ENCODE measurements at places on chromosomes 16 and 17. TPM values are rescaled to one million over a fixed set of nuclear protein-coding genes. Genes with fewer than 3 reads are reported as not detected.

CCL4 gene
- total RNA-seq = not detected

USP43 gene
- total RNA-seq = 1.7 TPM

CCL8 gene
- total RNA-seq = not detected

UBE2O gene
- 24.7 TPM for total RNA-seq

IGF2BP1 gene
- total RNA-seq = 15.2 TPM

KRTAP2-2 gene
- total RNA-seq = not detected

TEN1 gene
- 11.1 TPM for total RNA-seq

TGFB1I1 gene
- 20.7 TPM for total RNA-seq

GCGR gene
- total RNA-seq = not detected

KCNG4 gene
- not detected for total RNA-seq

CA7 gene
- not detected for total RNA-seq

IKZF3 gene
- 0.30 TPM for total RNA-seq

TPSD1 gene
- not detected for total RNA-seq

SPATA22 gene
- total RNA-seq = not detected

GPATCH8 gene
- 7.7 TPM for total RNA-seq

CCDC137 gene
- 68.6 TPM for total RNA-seq

RHBDL1 gene
- total RNA-seq = 0.11 TPM

CCDC200 gene
- total RNA-seq = not detected

DNA sequence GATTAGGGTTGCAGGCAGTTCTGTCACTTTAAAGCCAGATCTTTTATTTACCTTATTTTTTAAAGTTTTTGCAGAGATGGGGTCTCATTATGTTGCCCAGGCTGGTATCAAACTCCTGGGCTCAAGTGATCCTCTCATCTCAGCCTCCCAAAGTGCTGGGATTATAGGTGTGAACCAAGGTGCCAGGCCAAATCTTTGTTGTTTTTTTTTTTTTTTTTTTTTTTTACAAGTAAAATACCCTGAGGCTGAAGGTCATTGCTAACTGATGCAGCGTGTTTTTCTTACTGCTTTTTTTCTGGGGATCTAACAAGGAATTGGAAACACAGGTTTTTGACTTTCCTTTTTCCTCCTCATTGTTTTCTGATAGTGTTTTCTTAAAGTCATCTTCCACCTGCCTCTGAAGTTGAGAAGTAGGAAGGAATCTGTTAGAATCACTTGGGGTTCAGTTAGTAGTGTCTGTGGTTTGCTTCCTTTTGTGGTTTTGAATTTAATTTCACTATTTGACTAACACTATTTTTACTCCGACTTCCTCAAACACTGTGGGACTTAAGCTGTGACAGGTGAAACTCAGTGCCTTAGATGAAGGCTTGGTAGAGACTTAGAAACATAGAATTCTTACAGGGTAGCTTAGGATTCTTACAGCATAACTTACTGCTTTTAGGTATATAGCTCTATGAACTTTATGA lies 22.2 kb downstream of the CLTC start:
- no peak for DNase-seq

GRCh38 chr17:40063901-40064531 lies 1.3 kb downstream of the THRA start:
- DNase-seq = no peak

DNA sequence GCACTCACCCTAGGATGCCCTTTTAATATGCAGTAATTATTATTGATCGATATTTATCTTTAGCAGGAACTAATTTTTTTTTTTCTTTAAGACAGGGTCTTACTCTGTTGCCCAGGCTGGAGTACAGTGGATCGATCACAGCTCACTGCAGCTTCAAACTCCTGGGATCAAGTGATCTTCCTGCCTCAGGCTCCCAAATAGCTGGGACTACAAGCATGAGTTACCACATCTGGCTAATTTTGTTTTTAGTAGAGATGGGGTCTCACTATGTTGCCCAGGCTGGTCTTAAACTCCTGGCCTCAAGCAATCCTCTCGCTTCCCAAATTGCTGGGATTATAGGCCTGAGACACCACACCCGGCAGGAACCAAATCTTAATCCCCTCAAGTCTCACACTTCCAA lies 29.3 kb downstream of the KIAA0753 start:
- no peak for DNase-seq

DNA sequence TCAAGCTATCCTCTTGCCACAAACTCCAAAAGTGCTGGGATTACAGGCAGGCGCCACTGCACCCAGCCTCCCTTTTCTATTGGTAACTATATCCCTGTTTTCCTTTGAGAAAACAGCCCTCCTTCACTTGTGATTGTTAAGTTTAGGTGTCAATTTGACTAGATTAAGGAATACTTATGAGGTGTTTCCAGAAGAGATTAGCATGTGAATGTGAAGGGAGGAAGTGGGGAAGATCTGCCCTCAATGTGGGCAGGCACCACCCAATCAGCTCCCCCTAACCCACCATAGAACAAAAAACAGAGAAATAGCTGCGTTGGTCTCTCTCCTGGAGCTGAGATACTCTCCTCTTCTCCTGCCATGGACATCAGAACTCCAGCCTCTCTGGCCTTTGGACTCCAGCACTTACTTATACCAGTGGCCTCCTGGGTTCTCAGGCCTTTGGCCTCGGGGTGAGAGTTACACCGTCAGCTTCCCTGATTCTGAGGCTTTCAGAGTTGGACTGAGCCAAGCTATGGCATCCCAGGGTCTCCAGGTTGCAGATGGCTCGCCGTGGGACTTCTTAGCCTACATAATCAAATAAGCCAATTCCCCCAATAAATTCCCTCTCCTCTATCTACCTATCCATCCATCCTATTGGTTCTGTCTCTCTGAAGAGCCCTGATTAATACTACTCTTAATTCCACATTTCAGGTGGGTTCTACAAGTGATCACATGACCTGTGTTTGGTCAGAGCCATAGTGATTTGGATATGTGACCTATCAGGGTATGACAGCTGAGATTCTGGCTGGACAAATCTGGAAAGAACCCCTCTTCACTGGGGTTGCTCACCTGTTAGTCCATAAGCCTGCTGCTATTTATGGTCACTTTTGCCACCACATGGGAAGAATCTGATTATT lies 12.0 kb upstream of the STAT3 start:
- DNase-seq = no peak

- DNase-seq = no peak
Measured at GRCh38 chr17:8628172-8628571, 2.4 kb downstream of the MYH10 start.

- DNase-seq = no peak
Measured at GRCh38 chr16:81837312-81837751, 58.2 kb downstream of the PLCG2 start.

GRCh38 chr17:17675925-17676534 lies 5.2 kb upstream of the RAI1 start:
- peak; percentile 59 for DNase-seq

DNA sequence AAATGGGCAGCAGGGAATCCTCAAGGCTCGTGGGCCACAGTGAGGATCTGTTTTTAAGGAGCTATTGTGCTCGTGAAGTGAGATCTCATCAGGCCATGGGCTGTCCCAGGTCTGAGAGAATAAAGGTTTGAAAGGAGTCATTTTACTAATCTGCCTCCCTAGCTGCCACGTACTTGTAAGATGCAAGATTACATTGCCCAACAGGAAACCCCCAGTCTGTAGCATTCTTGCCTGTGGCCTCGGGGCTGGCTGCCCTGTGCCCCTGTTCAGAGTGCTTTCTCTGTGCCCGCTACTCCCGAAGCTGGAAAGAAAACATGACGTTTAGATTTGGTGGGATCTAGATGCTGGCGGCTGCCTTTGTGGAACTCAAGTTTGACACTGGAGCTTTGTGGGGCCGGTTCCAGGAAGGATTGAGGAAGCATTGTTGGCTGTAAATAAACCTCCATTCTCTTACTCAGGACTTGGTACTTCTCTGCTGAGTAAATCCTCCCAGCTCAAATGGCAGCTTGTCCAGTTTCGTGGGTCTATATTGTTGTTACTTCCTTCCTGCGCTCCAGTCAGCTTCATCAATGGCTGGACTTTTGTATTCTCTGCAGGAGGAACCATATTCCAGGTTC lies 21.2 kb downstream of the SAP30BP start:
- DNase-seq = peak; percentile 48

- DNase-seq = no peak
Measured at GRCh38 chr17:28885951-28886350, 11.6 kb downstream of the FLOT2 start.

DNA sequence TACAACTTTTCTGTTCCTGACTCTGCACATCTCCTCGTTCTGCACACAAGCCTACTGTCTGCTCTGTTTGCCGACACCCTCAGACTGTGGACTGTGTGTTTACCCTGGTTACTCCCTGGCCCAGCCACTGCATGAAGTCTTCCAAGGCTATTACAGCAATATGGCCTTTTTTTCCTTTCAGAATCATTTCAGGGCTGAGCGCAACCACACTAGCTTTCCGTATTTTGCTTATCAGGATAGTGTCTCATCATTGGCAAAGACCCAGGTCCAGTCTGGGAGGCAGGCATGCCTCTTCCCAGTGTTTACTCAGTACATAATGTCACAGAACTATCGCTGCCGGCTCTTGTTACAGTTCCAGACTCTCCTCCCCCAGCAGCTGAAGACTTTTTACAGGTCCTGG lies 10.1 kb downstream of the DNAH9 start:
- DNase-seq = peak; percentile 64

DNA sequence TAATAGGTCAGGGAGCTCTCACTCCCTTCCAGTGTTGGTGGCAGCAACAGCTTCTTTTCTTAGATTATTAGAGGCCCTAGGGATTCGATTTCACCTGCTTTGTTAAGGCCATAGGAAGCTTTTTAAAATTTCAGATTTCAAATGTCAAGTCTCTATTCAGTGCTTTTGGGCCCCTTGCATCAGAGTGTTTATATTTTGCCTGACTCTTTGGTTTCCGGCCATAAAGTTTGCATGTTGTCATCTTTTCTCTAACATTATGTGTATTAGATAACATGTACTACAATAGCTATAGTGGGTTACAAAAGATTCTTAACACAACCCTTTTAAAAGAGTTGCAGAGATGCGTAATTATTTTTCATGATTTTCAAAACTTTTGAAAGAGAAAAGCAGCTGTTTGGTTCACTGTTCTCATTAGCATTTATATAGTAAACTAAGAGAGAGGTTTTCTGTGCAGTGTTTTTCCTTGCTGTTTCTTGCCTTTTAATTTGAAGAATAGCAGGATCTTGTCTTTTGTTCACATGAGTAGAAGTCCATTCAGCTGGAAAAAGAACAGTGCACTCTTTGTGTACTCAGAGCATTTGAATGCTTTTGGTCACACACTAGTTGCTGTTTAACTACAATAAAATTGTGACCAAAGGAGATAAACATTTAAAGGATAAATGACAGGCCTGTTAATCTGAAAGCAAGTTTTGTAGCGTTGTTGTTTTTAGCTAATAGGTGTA lies 52.5 kb downstream of the FTO start:
- no peak for DNase-seq

DNA sequence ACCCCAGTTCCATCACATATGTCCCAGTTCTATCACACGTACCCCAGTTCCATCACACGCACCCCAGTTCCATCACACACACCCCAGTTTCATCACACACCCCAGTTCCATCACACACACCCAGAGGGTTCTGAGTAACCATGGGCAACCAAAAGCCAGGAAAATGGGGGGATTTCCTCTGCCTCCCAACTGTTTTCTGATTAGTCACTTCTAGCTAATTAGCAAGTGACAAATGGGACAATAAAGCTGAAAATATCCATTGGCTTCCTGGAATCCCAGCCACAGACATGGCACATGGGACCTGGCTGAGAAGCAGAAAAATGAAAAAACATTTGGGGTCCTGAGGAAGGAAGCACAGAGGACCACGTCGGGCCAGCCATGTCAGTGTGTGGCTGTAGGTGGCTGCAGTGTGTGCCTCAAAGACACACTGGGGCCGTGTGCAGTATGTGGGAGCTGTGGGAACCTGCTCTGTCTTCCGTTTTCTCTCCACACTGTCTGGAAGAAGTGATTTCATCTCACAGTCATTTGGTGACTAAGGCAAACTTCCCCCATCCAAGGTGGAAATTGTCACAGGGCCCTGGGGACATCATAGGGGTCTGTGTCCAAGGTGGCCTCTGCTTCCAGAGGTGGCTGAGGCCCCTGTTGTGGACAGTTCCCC lies 106.7 kb downstream of the CMIP start:
- DNase-seq = peak; percentile 80

- no peak for DNase-seq
Measured at GRCh38 chr17:81494626-81495377, 17.8 kb downstream of the ACTG1 start.

GRCh38 chr16:24070851-24071250 lies 185.3 kb upstream of the CACNG3 start:
- DNase-seq = peak; percentile 63

GRCh38 chr17:69744512-69745070 lies 330.1 kb downstream of the MAP2K6 start:
- no peak for DNase-seq

DNA sequence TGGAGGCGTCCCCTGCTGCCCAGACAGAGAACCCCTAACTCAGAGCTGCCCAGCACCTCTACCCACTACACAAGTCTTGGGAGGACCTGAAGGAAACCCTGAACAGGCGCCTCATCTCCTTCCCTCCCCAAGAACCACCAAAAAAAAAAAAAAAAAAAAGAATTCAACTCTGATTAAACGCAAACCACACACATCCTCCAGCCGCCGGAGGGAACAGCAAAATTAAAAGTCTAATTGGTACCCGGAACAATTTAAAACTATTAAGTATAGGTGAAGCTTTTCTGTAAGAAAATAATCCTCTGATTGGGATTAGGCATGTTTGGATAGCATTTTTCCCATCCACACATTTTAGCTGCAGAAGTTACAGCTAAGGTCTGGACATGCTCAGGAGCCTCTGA lies 202.7 kb downstream of the ZNF423 start:
- no peak for DNase-seq

DNA sequence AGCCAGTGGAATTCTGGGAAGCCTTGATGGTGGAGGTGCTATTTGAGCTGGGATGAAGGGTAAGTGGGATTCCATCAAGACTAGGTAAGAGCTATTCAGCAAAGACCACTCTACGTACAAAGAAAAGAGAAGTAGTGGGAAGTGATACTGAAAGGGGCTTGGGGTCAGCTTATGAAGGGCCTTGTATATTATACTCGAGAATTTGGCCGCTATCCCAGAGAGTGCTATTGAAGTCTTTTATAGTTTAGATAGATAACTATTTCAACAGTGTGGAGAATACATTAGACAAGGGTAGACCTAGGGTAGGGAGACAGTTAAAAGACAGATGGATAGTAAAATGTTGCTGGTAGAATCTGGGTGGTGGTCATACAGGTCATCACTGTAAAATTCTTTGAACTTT lies 10.3 kb downstream of the DNAH2 start:
- no peak for DNase-seq

DNA sequence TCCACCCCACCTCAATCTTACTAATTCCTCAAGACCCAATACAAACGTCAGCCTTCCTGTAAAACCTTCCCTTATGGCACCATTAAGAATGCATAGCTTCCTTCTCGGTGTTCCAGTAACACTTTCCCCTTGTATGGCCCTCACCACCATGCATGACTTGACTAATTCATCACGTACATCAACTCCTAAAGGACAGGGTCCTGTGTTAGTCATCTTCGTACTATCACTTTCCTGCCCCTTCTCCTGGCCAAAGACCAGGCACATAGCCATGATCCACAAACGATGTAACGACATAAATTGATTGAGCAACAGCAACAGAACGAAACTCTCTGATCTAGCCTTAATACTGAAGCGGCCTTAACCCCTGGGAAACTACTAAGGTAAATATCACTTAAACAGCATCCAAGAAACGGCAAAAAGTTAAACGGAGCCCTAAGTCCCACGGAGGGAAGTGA lies 612 bp downstream of the PSMD12 start:
- DNase-seq = peak; percentile 46

All from Daoy (cell line).